ENCODE measurements at places on chromosomes 7 and 10. TPM values are rescaled to one million over a fixed set of nuclear protein-coding genes. Genes with fewer than 3 reads are reported as not detected.

The DENND2A gene
- 0.97 TPM for total RNA-seq

DNA sequence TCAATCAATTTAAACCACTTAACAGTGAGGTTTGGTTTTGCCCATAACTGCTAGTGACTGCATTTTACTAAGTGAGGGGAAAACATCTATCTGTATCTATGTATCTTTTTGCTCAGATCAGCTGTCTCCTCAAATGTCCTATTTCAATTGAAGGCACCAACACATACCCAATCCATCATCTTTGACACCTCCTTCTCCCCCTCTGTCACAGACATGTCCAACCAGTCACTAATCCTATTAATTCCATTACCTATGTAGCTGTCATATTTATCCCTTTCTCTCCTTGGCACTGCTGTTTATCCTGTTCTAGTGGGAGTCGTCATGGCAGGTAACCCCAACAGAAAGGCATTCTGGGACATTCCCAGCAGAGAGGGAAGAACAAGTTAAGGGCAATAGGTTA is 975.2 kb upstream of the AUTS2 start:
- no peak for DNase-seq

GRCh38 chr7:154844499-154844898 is 158.4 kb downstream of the PAXIP1 start:
- no peak for DNase-seq

- no peak for DNase-seq
Measured at GRCh38 chr7:139783647-139784385, 6.0 kb upstream of the HIPK2 start.

GRCh38 chr10:3776796-3777571 is 8.0 kb downstream of the KLF6 start:
- no peak for DNase-seq

DNA sequence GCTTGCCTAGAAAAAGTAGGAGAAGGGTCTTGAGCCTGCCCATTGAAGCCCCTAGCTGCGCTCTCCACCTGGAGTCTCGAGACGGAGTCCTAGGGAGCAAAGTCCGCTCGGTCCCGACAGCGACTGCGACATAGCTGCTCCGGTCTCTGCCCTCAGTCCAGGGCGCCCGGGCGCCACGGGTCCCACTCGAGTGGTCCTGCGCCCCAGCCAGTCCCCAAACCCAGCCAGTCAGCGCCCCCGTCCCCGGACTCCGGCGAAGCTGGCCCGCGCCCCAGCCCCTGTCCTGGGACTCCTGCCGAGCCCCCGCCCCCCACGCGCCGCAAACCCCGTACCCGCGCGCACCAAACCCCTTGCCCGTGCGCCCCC is 490 bp downstream of the TNS3 start:
- no peak for DNase-seq

DNA sequence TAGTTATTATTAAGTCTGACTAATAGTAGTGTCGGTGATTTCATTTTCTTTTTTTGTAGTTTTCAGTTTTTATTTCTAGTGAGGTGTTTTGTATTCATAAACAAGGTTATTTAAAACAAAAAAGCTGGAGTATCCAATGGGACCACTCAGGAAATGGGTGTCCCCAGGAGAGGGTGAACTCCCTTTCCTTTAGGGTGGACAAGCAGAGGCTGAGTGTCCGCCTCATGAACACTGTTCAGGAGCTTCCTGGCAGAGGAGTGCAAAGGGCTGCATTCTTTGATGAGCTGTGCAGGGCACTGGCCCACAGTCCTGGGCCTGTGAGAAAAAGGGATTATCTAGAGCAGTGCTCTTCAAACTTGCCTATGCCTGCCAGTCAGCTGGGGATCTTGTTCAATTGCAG is 56.0 kb downstream of the ADAMTS14 start:
- DNase-seq, result no peak

DNA sequence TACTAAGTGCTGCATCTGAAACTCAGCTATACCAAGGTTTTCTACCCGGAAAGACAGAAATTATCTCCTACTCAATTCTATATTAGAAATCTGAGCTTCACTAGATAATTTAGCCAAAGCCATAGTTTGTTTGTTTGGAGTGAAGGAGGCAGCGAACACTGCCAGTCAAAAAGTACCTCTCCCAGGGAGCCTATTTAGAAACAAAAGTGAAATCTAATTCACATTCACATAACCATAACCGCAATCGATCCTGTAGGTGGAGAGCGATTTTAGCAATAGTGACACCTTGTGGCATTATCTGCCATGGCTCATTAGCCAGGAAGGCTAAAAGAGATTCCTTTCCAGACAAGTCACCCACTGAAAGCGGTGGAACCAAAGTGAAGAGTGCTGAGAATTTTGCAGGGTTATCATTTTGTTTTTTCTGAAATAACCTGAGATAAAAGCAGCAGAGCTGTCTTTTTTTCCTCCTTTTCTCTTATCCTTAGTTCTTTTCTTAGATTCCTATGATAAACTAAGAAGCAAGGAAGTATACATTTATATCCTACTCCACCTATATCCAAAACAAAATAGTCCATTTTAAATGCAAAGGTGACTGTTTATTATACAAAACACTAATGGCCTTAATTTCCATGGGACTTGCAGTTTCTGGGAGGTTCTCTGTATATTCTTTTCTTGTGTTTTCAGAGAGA is 83.7 kb upstream of the BET1 start:
- no peak for DNase-seq

The RBP3 gene
- total RNA-seq, result not detected

DNA sequence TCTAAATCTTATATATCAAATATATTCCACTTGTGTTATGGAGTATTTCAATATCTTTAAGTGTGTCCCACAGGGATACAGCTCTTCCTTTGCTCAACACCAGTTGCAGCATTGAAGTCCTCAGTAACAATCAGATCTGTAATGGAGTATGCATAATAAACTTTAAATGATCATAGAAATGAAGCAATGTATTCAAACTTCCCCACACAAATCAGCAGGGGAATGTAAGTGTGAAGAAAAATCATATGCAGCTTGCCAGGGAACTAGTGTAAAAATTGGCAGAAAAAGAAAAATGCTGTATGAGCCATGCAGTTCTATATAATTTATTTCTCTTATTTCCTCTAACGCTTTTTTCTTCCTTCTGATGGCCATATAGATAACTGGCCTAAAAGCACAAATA is 444.3 kb upstream of the VSTM2A start:
- no peak for DNase-seq

The CLDN4 gene
- 319 TPM for total RNA-seq

GRCh38 chr7:30308389-30308788 is 24.0 kb downstream of the ZNRF2 start:
- DNase-seq, result no peak

- no peak for DNase-seq
Measured at GRCh38 chr7:135976312-135977006, 700 bp downstream of the MTPN start.

DNA sequence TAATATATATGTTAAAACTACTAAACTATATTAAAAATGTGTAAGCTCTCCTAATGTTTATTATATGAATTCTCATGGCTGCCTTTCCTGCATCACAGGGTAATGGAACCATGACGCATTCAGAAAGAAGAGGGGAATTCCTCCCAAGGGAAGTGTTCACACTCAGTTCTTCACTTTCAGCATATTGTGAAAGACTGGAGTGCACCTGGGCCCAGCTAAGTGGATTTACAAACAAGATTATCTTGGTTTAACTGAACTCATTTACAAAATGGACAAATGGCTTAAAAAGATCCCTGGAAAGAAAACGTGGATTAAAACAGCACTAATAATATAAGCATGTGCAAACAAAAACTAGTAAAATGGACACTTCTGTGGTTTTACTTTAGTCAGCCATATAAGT is 149.8 kb downstream of the DOCK4 start:
- no peak for DNase-seq

GRCh38 chr10:3265088-3265487 is 92.5 kb upstream of the PITRM1 start:
- DNase-seq, result peak; percentile 62

Measured in lower leg skin (tissue), 4 donors.